Stimulated activated naive CD8-positive, alpha-beta T cell treated with anti-CD3 and anti-CD28 coated beads, Interleukin-15, amount 100 ng/mL, for 72 hours (primary cell): ENCODE measurements at places on chromosomes 1 and 21.

DNA sequence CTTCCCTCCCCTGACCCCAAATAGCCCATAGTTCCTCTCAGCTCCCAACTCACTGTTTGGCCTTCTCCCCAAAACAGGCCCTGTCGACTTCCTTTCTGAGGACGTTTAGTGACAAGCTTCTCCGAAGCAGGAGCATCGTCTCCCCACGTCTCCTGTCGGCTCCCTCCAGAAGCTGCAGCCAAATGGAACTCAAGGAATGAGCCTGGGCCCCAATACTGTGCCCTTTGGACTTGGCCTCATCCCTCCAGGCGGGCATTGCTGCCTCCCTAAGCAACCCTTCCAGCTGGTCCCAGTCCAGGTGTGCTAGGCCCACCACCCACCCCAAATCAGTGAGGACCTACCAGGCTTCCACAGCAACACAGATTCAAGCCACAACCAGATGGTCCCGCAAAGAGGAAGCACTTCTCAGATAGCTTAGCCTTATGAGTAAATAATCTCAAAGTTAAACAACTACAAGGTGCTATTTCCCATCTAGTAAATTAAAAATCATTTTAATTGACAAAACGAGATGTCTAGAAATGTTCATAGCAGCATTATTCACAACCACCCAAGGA, 33.0 kb downstream of the ACOT7 start:
- DNase-seq = no peak

DNA sequence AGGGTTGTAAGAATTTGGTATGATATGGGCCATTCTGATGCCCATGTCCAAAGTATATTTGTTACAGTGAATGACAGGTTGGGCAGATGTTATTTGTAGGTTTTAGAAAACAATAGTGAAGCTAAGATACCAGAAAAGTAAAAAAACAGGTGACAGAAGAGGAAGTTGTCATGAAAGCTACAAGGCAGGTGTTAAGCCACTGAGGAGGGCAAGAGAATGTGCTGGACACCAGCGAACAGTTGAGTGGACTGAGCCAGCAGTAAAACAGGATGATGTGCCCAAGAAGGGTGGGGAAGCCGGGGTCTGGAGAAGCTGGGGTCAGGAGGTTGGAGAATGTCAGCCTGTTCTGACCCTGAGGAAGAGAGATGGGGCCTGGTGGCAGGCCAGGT, 83.3 kb downstream of the DTL start:
- no peak for DNase-seq

DNA sequence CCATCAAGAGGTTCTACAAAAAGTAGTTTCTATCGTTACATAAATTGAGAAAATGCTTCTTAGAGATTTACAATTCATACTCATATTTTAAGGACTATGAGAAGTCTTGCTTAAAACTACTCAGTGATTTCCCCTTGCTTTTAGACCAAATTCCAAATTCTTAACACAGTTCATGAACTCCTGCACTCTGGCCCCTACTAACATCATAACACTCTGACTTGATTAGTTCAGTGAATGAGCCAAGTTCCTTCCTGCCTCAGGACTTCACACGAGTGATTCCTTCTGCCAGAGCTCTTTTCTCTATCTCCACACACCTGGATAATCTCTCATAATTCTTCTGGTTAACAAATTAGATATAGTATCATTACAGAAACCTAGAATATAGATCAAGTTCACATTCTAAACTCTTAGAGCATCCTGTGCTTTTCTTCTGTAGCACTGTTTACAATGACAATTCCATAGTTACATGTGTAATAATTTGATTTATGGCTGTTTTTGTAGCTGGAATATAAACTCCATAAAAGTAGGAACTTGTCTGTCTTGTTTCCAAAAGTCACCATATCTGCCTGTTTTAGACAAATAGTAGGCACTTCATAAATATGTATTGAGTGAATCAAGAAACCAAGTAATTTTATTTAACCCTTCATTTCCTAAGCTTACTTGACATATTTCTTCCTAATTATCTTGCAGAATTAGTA, 59.9 kb downstream of the NUF2 start:
- no peak for DNase-seq

GRCh38 chr1:3500265-3500835, 45.9 kb downstream of the ARHGEF16 start:
- no peak for DNase-seq

- no peak for DNase-seq
Observed at GRCh38 chr1:48741380-48741779, 35.3 kb downstream of the BEND5 start.

GRCh38 chr1:52238887-52239707, 97.2 kb downstream of the ZFYVE9 start:
- DNase-seq = no peak

DNA sequence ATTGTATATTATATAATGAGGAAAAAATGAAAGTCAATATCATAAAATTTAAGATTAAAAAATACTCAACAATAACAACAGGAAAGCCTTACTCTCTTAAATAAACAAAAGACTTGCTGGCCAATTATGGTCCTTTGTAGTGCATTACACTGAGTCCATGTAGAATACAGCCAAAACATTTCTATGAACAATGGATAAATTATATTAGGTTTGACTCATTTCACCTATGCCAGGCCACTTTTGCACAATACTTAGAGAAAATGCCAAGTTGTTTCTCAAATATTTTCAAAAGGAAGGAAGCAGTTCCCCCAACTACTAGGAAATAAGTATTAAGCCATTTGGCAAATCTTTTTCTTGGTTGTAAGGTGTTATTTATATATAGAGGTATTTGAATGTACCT, 19.8 kb upstream of the UCK2 start:
- no peak for DNase-seq

- DNase-seq = no peak
Observed at GRCh38 chr21:38894899-38895298, 89.2 kb downstream of the ETS2 start.

DNA sequence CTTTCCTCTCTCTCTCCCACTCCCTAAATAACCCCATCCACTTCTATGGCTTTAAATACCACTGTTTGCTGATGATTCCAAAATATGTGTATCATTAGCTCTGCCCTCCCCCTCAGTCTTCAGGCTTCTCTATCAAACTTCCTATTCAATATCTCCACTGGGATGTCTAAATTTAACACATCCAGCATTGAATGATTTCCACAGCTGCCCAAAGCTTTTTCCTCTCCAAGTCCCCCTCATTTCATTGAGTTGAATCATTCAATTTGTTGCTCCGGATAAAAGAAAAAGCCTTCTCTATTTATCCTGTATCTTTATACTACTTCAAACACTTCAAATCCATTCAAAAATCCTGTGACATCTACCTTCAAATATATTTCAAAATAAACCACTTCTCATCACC, 225.0 kb downstream of the SEC16B start:
- DNase-seq = no peak

DNA sequence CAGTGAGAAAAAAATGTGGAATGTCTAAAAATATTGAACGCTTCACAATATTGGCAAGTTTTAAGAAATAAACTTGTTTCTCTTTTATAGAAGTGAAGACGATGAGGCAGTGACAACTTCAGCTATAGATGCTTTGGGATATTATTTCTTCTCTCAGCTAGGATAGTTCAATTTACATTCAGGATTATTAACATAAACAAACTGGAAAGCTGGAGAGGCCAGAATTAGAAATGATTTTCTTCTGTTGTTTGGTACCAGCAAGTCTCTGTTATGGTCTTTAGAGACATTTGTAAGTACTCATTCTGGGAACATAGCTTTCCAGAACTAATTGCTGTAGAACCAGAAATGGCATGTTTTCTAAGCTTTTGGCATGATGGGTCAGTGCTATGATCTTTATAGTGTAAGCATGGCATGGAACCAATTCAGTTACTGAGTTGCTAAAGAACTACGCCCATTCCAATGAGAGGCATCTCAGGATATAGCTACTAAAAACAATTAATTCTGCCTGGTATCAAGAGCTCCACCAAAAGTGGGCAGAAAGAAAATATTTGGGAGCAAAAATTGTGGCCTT, 599.5 kb upstream of the B3GALT2 start:
- no peak for DNase-seq

- no peak for DNase-seq
Observed at GRCh38 chr1:52590266-52590665, 11.9 kb upstream of the GPX7 start.

DNA sequence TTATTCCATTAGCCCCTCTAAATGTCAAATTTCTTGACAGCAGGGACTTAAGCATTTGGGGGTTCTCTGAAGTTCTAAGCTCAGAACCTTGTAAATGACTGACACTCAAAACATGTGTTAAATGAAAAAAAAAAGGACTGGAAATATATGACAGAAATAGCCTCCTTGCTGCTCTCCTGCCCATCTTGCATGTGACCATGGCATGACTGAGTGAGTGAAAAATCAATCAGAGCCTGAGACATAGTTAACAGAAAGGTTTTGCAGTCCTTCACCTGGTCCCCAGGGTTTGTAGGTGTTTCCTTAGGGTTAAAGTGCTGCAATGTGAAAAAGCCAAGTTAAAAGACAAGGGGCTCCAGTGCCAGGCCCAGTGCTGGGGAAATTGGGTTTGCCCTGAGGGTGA, 168.1 kb downstream of the ZBTB18 start:
- DNase-seq = no peak

GRCh38 chr1:35324486-35324885, 56.0 kb downstream of the ZMYM4 start:
- no peak for DNase-seq

- no peak for DNase-seq
Observed at GRCh38 chr1:154758346-154758745, 111.7 kb downstream of the KCNN3 start.

GRCh38 chr1:39250460-39251240, 46.2 kb downstream of the MACF1 start:
- no peak for DNase-seq

DNA sequence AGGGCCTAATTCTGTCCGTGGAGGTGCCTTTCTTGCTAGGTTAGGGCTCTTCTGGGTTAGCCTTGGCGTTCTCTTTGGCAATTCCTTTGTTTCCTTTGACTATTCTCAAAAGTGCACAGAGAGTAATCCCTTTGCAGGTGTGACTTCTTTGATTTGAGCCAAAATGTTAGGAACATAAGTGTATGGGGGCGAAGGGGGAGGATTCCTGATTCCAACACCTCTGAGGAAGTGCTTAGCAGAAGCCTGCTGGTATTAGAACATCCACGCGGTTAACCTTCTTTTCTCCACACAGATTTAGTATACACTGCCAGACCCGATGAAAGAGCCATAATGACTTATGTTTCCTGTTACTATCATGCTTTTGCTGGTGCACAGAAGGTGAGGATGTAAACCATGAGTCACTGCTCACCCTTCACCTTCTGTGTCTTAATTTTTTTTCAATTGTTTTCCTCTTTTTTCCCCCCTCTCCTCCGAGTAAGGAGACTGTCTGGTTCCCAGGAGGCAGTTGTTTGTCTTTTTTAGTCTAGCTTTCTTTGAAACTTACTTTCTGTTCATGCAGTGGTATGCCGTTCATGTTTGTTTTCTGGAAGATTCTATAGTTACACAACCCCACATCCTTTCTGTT, 48.0 kb downstream of the ACTN2 start:
- no peak for DNase-seq

GRCh38 chr21:44995343-44995941, 55.6 kb downstream of the SLX9 start:
- no peak for DNase-seq

DNA sequence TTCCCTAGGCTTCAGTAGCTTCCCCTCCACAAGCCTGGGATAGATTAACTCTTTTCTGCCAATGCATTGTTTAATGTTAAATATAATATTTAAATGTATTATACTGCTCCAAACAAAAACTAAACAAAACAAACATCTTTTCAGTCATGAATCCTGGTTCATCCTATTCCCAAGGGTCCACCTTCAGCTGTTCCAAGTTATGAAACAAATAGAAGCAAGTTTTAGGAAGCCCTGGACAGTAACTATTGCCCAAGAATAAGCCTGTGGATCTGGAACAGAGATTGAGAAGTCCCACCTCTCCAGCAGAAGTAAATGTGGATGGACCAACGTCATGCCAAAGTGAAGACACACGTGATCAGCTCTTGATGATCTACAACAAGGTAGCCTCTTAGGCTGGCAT, 408.1 kb downstream of the SETD4 start:
- no peak for DNase-seq

DNA sequence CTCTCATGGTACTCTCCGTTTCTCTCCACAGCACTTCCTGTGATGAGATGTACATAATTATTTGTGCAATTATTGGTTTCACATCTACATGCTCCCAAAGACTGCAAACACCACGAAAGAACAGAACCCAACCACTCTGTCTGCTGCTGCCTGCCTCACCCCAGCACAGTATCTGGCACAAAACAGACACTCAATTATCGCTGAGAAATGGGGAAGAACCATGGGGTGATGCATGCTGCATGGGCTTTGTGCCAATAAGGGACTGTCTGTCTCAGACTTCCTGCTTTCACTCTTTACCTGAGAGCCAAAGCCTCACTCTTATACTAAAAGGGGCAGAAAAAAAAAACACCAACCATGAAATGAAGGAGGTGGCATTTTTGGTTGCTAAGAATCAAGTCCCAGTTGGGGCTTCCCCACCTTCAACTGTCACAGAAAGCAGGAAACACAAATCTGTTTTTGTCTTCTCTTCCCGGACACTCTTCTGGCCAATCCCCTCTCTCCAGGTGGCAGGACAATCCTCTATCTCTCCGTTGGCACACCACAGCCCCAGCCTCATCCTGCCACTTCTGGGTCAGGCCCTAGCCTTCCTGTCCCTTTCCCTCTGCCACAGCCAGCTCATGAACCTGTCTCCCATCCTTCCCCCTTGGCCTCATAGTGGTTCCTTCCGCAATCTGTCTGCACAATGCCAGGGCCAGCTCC, 82.0 kb downstream of the TGFBR3 start:
- peak; percentile 89 for DNase-seq

GRCh38 chr1:5304702-5305101, 650.3 kb downstream of the AJAP1 start:
- DNase-seq = no peak

GRCh38 chr1:117339866-117340700, 27.2 kb upstream of the MAN1A2 start:
- DNase-seq = no peak

- no peak for DNase-seq
Observed at GRCh38 chr1:31013187-31013864, 52.2 kb downstream of the PUM1 start.

DNA sequence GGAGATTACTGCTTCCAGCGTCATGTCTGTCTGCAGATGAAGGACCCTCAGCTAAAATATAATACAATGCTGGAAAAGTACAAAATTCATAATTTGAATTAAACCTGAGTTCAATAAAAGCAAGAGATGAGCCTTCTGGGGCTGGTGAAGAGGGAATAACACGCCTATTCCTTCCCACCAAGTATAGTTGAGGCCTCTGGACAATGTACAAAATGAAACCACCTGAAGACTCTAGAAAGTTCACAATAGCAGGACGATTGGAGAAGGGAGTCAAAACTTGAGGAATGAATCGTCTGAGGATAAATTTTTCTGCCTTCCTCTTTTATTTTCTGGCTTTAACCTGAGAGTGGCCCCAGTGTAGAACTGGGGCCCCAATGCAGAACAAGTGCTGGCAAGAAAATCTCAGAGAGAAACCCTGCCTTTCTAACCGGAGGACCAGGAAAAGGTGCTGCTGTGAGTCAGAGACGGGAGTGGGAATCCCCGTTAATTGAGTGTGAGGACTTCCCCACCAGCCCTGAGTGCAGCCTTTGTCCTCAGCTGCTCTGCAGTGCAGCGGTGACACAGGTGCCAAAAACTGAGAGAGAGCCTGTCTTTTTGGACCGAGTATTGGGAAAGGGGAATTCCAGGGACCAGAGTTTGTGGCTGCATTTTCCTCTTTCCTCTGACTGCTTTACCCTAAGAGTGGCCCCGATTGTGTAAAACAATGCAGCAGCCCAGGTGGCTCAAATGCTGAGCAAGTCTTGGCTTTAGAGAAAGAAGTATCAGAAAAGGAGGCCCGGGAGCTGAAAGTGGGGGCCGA, 264.9 kb downstream of the DYRK1A start:
- DNase-seq = no peak

GRCh38 chr21:42220138-42220701, 1.3 kb downstream of the ABCG1 start:
- DNase-seq = peak; percentile 73
